ENCODE measurements at places on chromosomes 7 and 10.
A peak's percentile ranks its signal among the peaks of the same experiment; 100 is the strongest.

GRCh38 chr7:20561908-20562307 is 53.6 kb upstream of the ABCB5 start:
- DNase-seq, result peak; percentile 18

DNA sequence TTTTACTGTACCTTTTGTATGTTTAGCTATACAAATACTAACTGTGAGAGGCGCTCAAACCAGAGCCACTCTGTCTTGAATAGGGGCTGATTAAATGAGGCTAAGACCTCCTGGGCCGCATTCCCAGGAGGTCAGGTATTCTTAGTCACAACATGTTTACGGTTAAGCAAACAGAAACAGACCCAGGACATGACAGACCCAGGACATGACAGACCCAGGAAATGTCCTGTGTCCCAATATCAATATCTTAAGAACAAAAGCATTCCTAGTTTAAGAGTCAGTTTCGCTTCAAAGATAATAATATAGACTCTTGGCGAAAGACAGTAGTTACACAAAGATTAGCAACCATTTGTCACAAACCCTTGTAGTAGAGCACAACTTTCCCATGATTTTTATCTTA is 304.5 kb downstream of the CCSER2 start:
- no peak for DNase-seq

GRCh38 chr7:151276666-151277590 is 28.4 kb upstream of the SMARCD3 start:
- DNase-seq, result peak; percentile 4

DNA sequence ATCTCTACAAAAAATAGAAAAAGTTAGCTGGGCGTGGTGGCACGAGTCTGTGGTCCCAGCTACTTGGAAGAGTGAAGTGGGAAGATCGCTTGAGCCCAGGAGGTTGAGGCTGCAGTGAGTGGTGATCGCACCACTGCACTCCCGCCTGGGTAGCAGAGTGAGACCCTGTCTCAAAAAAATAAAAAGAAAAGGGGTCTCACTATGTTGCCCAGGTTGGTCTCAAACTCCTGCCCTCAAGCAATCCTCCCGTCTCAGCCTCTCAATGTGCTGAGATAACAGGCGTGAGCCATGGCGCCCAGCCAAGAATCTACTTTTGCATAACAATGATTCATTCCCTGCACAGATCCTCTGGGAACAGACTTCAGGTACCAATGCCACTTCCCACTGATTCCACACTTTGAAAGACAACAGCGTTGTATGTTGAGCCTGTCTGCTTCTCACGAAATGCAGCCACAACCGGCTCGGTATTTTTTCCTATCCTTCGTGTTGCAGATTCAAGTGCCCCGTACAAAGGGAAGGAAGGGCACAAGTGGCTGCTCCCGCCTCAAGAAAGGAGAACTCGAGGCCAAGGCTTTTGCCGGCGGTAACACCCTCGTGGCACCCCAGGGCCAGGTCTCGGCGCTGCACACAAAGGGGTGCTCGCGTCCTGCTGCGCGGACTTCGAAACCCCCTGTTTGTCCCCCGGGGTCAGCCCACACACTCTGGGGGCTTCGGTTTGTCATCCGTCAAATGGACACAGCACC is 745 bp downstream of the DAGLB start:
- peak; percentile 68 for DNase-seq

DNA sequence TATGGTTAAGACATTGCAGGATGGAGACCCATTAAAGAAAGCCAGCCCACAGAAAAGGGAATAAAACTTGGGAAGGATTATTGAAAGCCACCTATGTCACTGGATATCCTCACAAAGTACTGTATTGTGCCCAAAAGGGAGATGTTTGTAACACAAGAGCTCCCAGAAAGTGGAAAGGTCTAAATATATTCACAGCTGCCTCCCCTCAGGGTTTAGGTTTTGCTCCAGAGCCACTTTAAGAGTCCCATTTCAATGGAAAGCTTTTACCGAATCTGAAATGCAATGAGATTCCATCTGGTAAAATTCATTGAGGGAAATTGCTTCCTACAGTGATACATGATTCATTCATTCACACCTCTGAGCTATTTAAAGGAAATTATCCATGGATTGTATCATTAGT is 176.4 kb downstream of the XPNPEP1 start:
- DNase-seq, result no peak
